ENCODE measurements at places on chromosomes 6 and 20.

- DNase-seq, result no peak
These were observed 181.1 kb downstream of the ERMARD start for GRCh38 chr6:169932491-169932890.

DNA sequence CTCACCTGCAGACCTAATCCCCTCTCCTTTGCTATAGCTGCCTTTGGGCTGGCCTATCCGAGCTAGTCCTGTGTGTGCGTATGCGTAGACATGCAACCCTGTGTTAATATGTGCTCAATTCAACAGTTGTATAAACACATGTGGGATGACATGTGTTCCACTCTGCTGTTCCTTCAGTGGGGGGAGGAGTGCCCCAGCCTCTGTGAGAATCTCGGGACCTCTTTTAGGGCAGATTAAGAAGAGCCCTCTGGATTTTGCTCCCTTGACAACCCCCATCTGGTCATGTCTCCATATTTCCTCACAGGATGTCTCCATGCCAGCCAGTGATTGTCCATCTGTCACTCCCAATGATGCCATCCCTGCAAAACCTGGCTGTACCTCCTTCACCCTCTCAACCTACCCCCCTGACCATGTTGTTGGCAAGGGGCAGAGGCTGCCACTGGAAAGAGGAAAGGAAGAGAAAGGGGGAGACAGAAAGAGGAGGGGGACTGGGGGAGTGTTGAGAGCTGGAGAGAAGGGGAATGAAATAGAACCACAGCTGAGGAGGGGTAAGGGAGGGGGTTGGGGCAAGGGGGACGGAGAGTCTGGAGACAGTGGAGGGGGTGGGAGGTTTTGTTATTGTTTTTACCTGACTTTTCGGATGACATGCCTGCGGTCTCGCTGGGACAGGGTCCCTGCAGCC is 417 bp downstream of the PRRT1 start:
- DNase-seq, result no peak

- no peak for DNase-seq
These were observed 51.9 kb upstream of the UBR2 start for GRCh38 chr6:42511803-42512422.

GRCh38 chr6:43847741-43848630 is 78.0 kb downstream of the VEGFA start:
- no peak for DNase-seq

DNA sequence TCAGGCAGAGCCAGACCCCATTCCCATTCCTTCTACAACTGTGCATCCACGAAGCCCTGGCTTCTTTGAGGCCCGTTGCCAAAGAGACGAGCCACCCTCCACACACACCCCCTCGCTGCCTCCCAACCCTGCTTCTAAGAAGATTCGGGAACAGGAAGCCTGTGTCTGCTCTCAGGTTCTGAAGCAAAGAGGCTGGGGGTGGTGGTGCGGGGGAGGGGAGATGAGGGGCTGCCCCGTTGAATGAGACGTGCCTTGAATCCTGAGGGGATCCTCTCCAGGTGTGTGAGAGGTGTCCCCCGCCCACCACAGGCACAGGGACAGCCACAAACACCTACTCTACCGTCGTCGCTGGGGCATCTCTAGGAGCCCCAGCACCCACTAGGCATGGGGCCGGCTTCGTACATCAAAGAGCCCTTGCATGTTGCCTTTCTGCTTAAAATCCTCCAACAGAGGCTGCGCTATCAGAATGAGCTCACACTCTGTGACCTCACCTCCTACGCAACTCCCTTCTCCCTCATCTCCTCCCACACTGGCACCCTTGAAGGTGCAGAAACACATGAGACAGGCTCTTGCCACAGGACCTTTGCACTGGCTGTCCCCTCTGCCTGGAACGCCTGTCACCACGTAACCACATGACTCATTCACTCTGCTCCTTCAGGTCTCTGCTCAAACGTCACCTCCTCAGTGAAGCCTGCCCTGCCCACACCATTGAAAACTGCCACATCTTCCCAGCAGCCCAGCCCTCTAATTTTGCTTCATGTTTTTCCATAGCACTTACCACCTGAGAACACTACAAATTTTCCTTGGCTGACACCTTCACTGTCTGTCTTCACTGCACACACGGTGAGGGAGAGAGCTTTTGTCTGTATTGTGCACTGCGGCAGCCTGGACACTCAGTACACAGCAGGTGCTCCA is 58.5 kb downstream of the PREX1 start:
- DNase-seq, result no peak

- no peak for DNase-seq
These were observed 77.8 kb downstream of the BMP7 start for GRCh38 chr20:57188576-57189079.

GRCh38 chr6:94361304-94362060 is 942.1 kb upstream of the EPHA7 start:
- no peak for DNase-seq

GRCh38 chr20:34362502-34363061 is 491 bp upstream of the ITCH start:
- no peak for DNase-seq

GRCh38 chr6:80250391-80250997 is 144.0 kb downstream of the BCKDHB start:
- no peak for DNase-seq

DNA sequence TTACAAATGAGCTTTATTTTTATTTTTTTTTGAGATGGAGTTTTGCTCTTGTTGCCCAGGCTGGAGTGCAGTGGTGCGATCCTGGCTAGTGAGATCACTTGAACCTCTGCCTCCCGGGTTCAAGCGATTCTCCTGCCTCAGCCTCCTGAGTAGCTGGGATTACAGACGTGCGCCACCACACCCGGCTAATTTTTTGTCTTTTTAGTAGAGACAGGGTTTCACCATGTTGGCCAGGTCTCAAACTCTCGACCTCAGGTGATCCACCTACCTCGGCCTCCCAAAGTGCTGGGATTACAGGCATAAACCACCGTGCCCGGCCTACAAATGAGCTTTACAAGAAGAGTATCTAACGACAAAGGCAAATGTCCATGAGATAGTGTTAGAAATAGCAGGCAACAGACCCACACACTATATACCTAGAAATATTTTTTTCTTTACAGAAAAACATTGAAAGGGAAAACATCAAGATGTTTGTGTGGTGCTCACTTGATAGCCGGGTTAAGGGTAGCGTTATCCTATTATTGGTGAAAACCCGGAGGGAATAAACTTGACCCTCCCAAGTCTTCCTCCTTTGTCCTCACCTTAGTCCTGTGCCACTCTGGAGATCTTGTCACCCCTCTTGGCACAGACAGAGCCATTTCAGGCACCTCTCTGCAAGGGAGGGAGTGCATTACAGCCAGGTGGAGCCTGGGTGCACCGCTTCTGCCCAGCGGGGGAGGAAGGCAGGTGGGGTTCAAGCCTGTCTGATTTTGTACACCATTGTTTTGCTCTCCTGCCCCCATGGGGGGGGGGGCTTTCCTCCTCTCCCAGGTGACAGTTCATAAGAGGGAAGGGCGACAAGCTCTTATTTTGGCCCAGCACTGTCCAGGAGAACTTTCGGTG is 21.0 kb upstream of the AVP start:
- DNase-seq, result no peak

GRCh38 chr6:56073761-56074160 is 173.6 kb downstream of the COL21A1 start:
- DNase-seq, result no peak

- peak; percentile 37 for DNase-seq
These were observed 52.4 kb downstream of the DSTN start for GRCh38 chr20:17622086-17622850.

GRCh38 chr6:106086814-106087175 is 659 bp downstream of the PRDM1 start:
- DNase-seq, result no peak

- no peak for DNase-seq
These were observed 72.0 kb upstream of the DUSP22 start for GRCh38 chr6:220312-220711.

DNA sequence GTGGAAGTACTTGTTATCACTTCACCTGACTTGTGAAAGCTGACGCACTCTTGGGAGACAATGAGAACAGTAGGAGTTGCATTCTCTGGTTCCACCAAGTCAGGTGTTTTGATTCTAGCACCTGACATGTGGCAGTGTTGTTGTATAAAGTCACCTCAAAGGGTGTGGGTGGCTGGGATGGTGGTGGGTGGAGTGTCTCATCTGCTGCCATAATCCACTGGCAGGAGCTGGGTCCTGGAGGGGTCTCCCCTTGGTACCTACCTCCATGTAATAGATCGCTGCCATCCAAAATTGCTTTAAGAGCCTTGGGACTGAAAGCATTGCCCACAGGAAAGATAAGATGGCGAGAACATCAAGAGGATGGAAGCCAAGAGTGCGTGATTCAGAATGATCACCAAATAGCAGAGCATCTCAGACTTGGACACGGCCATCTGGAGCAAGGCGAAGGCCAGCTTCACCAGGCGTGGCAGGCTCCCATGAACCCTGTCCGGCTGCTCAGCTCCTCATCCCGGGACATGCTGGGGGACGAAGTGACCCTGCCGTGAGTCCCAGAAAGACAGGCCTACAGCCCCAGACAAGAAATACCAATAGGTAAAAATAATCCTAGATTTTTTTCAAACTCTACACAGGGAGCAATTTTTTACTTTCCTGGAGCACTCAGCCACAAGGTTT is 56.6 kb downstream of the NPEPL1 start:
- DNase-seq, result peak; percentile 24

- no peak for DNase-seq
These were observed 102.6 kb downstream of the C6orf118 start for GRCh38 chr6:165206798-165207197.

DNA sequence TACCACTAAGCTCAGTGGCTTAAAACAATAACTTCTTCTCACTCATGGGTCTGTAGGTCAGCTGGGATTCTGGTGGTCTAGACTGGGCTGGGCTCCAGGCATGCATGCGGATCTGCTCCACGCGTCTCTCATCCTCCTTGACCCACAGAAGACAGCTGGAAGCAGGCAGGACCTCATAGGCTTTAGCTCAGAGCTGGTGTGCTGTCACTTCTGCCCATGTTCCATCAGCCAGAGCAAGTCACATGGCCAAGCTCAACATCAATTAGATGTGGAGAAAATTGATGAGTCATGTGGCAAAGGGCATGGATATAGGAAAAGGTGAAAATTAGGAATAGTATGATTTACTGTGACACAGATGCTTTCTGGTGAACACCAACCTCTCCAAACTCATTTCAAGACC is 57.4 kb upstream of the PSMF1 start:
- DNase-seq, result no peak

GRCh38 chr20:62168061-62168460 is 14.8 kb upstream of the MTG2 start:
- DNase-seq, result no peak

DNA sequence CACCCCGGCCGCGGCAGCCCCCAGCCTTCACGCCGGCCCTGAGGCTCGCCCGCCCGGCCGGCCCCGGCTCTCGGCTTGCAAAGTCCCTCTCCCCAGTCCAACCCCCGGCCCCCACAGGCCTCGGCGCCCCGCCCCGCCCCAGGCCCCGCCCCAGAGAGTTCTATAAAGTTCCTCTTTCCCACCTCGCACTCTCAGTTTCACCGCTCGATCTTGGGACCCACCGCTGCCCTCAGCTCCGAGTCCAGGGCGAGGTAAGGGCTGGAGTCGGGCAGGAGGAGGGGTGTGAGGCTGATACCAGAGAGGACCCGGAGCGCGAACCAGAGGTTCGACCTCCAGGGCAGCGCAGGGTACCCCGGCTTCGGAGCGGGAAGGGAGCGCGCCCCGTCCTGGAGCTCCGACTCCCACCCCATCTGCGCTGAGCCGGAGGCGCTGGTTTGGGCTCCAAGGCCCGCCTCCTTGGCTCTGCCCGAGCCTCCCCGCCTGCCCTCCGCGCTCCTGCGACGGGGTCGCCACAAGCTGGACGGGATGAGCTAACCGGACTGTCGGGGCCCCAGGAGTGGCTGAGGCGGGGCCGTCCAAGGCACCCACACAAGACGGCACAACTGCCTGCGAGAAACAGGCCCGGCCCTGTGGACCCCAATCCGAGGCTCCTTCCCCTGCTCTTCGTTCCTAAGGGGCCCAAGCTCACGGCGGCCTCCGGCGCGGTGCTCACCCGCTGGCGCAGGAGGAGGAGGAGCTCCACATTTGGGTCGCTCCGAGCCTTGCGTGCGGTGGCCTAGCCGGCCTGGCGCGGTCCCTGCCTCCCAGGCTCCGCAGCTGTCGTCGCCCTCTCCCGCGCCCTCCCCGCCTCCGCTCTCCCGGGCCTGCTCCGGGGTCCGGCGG is at the start of gene IRF4:
Gene IRF4, plus strand, starts transcription at position 194 of the 882 bp plus-strand sequence. CDS start 1,401 bp downstream, outside the sequence.
- no peak for DNase-seq

DNA sequence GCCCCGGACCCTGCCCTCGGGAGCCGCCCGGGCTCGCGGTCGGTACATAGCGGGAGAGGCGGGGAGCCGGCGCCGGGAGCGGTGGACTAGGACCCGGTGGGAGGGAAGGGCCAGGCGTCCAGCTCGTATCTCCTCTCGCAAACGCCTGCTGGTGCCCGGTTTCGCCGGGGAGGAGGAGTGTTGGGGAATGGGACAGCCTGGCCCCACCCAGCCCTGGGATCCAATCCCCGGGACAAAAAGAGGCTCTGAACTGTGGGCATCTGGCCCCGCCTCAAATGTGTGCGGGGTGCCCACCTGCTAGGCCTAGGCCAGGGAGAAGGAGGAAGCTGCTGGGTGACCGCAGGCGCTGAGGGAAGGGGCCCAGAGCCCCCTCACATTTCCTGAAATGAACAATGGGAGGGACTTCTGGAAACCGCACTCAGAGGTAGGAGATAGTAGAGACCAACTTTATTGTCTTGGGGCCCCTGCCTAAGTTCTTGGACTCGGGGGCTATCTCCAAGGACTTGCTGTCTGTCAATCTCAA is at the start of gene KCNK17:
Gene KCNK17, minus strand, starts transcription at position 147 of the 523 bp plus-strand sequence. Its CDS starts 99 bp downstream, at position 48.
- DNase-seq, result no peak

- DNase-seq, result no peak
These were observed 32.7 kb downstream of the CD109 start for GRCh38 chr6:73728548-73729205.

DNA sequence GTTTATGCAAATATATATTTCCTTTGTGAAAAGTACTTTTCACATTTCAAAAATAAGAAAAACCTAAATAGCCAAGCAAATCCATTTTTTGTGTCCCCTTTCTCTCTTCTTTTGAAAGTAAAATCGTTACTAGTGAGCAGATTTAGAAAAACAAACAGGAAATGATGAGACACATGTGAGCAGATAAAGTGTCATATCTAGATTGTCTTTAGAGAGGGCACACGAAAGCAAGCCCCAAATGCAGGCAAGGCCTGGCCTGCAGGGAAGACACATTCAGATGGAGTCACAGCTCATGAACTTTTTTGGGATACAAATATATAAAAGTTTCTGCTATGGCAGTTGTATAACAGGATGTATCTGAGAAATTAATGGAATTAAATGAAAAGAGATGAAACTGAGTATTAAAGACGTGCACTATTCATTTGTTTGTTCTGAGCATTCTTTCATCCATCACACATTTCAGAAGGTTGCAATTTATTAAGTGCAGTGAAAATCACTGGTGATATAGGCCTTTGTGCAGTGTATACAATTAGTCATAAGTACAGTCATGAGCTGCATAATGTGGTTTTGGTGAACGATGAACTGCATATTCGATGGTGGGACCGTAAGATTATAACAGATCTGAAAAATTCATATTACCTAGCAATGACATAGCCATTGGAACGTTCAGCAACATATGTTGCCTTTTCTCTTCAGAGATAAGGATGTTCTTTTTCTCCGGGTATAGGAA is 101.4 kb downstream of the PACRG start:
- no peak for DNase-seq

- DNase-seq, result peak; percentile 31
These were observed 107.8 kb downstream of the CDC5L start for GRCh38 chr6:44495036-44495901.

GRCh38 chr6:147624946-147625515 is 116.5 kb downstream of the SAMD5 start:
- no peak for DNase-seq

All from right forelimb (tissue), 1 donor.